Glomerular endothelial cell (primary cell): ENCODE measurements at places on chromosomes 3 and 15.

DNA sequence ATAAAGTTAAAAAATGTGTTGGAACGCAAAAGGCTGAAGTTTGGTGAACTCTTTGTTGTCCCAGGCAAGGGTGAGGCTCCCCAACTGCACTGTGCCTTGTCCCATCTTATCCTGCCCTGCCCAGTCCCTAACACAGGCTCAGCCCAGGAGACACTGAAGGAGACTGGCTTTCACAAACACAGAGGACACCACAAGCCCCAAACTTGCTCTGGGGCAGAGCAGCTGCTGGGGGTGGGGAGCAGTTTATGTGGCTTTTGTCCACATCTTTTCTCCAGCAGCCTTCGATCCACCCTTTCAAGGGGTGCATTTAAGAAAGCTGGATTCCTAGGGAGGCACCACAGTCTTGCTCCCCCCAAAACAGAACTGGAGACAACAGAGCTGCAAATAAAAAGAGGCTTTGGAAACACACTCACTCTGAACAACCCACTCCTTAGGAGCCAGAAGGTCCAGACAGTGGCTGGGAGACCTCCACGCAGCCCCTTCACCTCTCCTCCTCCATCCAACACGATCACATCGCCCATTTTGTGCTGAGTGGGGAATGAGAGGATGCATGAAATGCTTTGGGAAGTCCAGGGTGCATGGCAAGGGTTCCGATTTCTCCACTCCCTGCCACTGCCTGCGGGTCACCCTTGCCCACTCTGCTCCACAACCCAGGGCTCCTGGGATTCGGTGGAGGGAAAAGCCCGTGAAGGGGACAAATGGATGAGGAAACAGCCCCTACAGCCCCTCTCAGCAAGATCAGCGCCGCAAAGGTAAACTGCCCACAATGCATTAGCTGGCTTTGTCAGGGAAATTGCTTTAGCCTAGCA is 260.5 kb upstream of the TLE3 start:
- no peak for DNase-seq

DNA sequence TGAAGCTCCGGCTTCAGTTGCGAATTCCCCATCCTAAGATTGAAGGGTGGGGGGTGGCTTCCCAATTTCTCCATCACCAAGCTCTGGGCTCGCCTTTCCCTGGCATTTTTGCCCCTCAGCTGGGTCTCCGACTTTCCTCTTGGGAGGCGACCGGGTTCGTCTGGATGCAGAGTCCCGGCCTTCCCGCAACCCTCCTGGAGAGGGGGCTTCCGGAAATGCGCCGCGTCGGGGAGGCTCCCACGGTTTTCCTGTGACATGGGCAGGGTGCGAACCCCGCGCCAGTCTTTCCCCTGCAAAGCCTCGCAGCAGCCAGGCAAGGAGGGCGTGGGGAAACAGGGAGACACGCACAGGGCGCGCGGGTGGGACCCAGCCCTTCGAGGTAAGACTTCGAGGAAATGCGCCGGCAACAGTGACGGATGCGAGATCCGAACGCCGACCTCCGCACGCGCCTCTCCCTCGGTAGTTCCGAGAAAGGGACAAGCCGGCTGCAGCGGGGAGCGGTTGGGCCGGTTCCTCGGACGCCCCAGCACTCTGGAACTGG is 466 bp upstream of the HCN4 start:
- no peak for DNase-seq

- DNase-seq, result no peak
Observed at GRCh38 chr15:85429522-85429921, 49.1 kb downstream of the AKAP13 start.

DNA sequence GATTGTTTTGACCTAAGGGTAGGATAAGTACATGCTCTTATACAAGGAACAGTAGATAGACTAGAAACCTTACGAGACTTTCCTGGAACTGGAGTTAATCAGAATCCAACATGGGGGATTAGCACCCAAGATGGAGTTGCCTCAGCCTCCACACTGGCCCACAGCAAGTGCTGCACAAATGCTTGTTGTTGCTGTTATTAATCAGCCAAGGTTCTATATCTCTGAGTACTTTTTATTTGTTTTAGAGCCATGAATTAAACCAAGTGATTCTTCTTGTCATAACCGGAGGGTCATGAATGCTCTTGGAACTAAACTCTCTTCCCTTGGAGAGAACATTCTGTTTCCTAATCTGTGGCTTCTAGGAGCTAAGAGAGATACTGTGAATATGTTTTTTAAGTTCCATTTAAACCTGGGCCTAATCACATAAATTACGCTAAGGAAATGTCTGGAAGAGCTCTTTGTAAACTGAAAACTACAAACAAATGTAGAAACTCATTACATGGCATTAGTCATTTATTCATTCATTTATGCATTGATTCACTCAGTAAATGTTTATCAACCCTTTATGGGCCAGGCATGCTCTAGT is 5.7 kb upstream of the IL16 start:
- no peak for DNase-seq

DNA sequence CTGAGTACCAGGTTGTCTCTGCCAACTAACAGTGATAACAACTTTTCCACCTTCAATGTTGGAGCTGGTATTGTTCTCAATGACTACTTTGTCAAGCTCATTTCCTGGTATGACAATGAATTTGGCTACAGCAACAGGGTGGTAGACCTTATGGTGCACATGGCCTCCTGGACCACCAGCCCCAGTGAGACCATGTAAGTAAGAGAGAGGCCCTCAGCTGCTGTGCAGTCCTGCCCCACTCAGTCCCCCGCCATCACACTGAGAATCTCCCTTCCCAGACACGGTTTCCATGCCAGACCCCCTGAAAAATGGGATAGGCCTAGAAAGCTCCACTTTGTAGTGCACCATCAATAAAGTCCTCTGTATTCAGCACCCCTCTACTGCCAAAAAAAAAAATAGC is 56.1 kb downstream of the PIK3CB start:
- DNase-seq, result no peak

- DNase-seq, result no peak
Observed at GRCh38 chr3:62696011-62696410, 179.2 kb downstream of the CADPS start.

DNA sequence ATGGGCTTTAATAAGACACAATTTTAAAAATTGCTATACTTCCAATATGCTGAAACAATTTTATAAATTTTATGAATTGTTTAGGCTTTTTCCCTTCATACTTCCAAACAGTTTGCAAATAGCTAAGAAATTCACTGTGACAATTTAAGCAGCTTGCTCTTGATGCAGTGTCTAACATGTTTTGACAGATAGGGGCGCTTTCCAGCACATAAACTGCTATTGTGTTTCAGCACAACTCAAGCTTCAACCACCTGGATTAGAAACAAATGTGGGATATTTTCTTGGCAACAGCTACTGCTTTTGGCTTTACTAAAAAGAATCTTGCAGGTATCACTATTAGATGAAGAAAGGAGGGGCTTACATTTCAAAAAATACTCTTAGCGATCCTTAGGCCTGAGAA is 565.8 kb upstream of the DPPA4 start:
- DNase-seq, result no peak

GRCh38 chr3:46708401-46709156 is 7.4 kb downstream of the TMIE start:
- no peak for DNase-seq

GRCh38 chr3:147130461-147130860 is 275.9 kb downstream of the ZIC4 start:
- DNase-seq, result no peak

DNA sequence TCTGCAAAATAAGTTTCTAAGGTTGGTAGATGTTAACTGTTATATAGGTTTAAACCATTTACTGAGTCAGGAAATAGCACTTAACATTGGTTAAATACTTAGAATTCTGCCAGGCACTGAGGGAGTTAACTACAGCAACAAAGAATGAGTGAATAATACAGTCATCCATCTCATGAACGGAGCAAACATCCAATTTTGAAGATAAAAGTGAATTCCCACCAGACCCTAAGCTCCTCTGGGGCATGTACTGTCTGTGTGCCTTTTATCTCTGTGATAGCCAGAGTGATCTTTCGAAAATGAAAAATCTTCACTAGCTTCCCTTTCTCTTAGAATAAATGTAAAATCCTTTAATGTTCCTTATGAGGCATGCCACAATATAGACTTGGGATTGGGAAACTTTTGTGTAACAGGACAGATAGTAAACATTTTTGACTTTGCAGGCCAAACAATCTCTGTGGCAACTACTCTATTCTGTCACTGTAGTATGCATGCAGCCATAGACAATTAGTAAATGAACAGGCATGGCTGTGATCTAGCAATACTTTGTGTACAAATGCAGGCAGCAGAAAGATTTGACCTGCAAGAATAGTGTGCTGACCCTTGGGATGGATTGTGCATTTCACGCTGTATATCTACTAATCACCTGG is 294.5 kb upstream of the LMCD1 start:
- DNase-seq, result no peak

DNA sequence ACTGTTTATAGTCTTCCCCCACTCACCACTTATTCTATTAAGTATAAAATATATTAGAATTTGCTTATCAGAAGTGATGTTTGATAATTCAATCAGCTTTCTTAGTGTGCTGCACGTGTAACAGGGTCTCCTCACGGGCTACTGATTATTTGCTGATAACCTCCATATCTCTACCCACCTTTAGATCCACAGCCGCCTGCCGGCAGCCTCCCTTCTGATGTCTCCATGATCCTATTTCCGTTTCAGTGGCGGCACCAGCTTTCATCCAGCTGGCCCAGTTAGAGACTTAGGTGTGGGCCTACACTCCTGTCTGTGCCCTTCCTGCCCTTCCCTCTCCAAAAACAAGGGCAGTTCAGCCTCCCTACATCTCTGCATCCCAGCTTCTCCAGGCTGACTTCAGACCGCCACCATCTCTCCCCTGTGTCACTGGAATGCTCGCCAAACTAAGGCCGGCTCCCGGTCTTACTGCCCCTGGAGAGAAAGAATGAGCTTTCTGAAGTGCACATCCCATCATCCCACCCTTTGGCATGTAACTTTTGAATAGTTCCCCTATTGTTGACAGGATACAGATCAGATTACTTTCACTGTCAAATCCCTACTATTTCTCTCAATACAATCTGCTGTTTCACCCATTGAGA is 76.6 kb upstream of the PRTG start:
- DNase-seq, result no peak

- DNase-seq, result no peak
Observed at GRCh38 chr3:67198374-67198773, 200.3 kb downstream of the KBTBD8 start.

DNA sequence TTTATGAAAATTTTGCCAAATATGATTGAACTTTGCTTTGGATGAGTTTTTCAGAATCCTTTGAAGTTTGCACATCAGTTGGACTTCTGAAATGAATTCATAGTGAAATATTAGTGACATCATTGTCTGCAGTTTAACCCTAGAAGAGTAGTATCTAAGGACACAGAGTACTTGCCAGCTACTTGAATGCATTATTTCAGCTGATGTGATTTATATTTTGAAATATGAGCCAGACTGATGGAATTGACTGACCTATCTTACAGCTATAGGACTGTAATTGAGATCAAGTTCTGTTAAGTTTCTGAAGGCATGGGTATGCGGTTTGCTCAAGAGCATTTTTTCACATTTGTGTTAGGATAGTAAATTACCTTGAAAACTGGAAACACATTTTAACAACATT is 51.2 kb downstream of the LYSMD4 start:
- no peak for DNase-seq

DNA sequence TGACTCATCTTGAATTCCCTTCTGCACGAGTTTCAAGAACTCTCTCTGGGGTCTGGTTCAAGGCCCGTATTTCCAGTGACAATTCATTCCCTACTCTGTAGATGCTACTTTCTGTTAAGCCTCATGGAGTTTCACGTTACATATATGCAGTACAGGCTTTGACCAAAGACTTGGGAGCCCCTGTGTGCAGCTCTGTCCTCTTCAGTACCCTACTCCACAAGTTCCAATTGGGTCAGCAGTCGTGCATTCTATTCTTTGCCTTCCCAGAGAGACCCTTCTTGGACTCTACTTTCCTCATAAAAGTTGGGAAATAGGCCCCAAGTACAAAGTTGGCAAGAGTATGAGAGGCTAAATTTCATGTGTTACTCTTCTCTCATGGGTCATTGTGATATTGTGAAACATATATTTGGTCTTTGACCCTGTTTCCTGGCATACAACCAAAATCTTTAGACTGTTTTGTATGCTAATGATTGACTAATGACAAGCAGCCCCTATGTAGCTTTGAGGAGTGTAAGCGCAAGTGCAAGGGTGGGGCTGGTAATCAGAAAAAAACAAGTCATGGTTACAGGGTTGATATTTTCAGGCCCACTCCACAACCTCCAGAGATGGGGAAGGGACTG is 15.0 kb upstream of the CCDC50 start:
- DNase-seq, result no peak

- no peak for DNase-seq
Observed at GRCh38 chr3:186772701-186773417, 10.5 kb upstream of the EIF4A2 start.

DNA sequence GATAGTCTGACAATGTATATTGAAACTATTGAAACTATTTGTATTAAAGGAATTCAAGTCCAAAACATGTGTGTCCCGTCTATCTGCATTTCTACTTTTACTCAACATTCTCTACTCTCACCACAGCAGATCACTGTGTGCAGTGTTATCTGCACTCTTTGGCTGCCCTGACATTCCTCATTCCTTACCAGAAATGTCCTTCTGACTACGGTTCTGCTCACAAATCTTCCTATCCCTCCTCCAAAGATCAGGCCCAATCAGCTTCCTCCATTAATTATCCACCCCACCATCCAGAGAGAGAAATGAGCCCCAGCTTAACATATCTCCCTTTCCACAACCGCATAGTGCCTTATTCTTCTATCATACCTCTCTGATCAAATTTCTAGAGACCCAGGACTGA is 94.7 kb downstream of the TBL1XR1 start:
- DNase-seq, result no peak

DNA sequence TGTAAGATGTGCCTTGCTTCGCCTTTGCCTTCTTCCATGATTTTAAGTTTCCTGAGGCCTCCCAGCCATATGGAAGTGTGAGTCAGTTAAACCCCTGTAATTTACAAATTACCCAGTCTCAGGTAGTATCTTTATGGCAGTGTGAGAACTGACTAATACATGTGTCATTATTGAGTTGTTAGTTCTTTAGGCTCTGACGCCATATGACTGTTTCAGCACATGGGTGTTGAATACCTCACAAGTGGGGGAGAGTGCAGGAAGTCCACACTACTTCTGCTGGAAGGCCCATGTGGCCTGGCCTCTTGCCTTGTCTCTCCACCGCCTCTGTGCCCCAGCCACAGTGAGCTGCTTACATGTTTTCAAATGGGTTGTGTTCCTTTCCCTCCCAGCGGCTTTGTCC is 28.5 kb downstream of the MFSD1 start:
- no peak for DNase-seq

DNA sequence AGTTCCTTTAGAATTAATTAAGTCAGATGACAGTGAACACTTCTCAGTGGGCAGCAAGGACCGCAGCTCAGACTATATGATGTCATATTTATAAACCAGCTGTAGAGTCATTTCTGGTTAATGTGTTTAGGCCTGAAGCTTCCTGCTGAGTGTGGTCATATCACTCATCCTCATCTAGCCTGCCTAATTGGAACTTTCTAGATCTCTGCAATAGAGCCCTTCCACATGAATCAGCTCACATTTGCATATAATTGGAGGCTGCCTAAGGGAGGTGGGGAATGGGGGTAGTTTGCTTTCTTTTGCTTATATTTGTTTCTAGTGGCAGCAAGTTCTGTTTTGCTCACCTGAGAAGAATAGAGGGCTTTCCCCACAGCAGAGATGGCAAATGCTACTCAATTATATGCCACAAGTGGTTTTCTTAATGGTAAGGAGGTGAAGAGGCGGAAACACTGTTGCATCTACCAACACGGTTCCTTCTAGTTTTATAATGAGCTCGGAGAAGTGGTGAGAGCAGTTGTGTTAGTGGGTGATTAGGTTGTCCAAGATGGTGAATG is 148.1 kb downstream of the KLHL25 start:
- no peak for DNase-seq

- no peak for DNase-seq
Observed at GRCh38 chr3:13689373-13690260, 140.7 kb downstream of the FBLN2 start.
